ENCODE measurements at places on chromosomes 1 and 21.

- no peak for DNase-seq
Observed at GRCh38 chr1:92473781-92474495, 12.8 kb downstream of the GFI1 start.

DNA sequence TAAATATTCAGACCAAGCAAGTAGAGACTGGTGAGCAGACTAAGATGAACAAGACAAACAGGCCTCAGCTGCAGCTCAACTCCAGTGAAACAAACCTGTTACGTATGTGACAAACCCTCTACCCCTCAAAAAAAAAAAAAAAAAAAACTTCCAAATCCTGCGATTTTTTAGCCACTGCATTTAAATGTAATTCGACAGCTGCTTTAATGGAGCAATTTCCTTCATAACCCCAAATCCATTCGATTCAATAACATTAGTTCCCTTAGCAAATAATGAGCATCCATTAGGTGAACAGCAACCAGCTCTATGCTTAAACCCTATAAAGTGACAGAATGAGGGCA is 31.1 kb downstream of the SIPA1L2 start:
- no peak for DNase-seq

DNA sequence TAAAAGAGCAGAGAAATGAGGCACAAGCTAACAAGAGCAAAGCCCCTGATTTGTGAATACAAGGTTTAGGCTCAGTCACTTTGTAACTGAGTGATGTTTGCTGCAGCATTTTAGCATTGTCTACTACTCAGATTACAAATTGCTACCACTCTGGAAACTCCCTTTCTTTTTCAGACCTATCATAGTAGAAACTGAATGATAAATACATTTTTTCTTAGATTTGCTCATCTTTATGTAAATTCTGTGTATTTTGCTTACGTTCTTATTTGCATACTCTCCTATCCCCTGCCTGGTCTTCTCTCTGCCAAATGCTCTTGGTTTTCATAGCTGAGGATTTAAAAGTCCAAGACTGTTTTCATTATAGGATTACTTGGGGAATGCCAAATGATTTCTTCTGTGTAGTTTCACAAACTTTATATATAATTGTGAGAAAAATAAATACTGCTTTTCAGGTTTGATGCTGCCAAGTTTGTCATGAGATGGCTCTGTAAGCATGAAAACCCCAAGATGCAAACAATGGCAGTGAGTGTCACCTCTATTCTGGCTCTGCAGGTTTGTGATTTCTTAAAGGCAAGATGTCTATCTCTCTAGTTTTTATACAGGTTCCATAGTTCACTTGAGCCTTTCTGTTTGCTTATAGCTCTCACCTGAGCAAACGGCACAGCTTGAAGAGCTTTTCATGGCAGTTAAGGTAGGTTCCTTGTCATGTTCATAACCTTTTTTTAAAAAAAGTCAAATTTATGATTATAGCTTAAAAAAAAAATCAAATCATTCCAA is 24.7 kb downstream of the ZYG11A start:
- DNase-seq = no peak

DNA sequence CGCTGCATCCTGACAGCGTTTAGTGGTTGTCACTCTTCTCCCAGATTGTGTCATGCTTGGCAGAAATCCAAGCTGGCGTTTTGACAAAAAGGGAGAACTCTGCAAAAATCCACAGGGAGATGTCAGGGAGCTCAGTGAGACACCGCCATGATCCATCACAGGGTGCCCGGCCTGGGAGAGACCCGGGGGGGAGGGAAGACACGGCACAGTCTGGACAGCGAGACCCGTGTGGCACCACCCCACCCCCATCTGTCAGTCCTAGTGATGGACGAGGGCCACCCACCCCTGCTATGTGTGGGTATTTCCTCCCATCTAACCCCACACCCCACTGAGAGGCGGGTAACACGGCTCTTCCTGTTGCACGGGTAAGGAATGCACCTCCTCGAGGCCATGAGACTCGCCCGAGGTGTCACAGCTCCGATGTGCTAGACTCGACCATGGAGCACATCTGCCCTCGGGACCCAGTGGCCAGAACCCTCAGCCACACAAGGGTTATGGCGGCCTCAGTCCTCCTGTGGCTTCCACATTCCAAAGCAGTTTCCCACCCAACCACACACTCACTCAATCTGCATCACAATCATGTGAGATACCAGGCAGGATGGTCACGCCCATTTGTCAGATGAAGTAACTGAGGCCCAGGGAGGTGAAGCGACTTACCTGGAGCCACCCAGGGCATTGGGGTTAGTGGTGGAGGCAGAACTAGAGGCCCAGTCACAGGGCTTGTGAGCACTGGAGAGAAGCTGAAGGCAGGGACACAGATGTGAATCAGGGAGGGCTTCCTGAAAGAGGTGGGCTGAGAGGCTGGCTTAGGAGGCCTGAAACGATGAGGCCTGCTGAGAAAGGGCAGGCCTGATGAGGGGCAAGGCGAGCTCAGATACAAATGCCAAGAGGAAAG is 688.5 kb downstream of the MATN1 start:
- no peak for DNase-seq

DNA sequence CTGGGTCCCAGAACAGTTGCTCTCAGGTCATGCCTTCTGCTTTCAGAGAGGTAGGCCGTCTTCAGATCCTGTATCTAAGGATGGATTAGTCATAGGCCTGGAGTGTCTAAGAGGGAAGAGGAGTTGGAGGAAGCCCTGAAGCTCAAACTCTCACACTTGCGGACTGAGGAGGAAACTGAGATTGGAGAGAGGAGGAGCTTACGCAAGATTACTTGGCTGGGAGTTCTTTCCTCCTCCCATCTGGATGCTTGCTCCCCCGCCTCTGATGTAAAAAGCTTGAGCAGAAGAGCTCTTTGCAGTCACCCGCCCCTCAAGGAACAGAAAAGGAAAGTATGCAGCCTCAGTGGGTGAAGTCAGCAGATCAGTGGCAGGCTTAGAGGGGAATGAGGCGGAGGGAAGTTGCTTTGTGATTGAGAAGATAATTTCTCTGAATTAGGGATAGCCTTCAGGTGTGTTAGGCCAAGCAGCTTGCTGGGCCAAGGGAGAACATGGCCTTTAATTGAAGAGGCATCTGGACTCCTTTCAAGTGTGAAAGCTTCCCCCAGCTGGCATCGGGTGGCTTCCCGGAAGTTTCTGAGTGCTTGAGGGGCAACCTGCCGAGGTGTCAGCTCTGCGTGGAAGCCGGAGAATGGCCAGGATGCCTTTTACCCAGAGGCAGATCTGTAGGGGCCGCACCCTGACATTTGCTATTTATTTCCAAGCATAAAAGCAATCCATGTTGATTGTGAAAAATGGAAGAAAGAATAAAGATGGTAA is 6.6 kb downstream of the ADORA1 start:
- DNase-seq = no peak

- no peak for DNase-seq
Observed at GRCh38 chr1:198640174-198640573, 1.3 kb downstream of the PTPRC start.

- no peak for DNase-seq
Observed at GRCh38 chr1:89935235-89935634, 59.7 kb upstream of the ZNF326 start.

DNA sequence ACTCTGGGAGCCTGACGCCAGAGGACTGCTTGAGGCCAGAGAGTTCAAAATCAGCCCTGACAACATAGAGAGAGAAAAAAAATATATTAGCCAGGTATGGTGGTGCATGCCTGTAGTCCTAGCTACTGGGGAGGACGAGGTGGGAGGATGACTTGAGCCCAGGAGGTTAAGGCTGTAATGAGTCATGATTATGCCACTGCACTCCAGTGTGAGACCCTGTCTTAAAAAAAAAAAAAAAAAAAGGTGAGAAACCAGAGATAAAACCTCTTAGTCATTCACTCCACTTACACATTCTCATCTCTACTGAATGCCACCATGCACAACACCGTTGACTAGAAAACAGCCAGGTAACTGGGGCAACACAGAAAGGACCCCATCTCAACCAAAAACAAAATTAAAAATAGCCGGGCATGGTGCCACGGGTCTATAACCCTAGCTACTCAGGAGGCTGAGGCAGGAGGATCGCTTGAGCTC is 178.1 kb downstream of the SLC45A1 start:
- DNase-seq = no peak

DNA sequence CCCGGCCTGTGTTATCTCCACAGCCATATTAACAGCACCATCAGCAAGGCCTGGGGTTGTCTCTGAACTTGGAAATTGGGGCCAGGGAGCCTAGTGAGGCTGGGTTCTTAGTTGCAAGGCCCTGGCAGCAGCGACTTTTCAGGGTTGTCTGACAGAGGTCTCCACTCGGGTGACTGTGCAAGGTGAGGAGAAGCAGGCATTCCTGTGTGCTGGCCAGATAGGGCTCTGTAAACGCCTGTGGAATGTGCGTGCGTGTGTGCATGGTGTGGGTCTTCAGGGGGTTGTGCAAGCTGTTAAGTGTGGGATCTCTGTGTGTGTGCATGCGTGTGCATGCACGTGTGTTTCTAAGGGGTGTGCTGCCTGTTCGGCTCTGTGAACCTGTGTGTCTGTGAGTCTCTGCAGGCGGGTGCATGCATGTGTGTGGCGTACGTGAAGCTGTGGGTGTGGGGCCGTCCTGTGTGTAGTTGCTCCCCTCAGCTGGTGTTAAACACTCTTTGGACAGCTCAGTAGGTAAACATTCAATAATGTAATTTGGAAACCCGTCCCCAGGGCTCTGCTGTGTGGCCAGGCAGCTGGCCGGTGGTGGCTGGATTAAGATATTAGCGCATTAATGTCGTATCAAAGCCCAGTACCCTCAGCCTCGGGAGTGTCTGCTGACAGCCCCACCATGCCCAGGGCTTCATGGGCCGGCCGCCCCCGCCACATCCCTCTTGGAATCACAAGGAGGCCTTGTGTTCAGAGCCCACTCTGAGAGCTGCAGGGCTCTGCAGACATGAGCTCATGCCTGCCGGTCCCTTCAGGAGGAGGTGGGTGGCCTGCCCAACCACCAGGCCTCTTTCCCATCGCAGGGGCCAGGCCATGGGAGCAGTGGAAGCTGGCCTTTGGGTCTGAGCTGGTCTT is 189.9 kb downstream of the FOXD2 start:
- DNase-seq = no peak

GRCh38 chr1:52651904-52652303 is 18.9 kb downstream of the SHISAL2A start:
- no peak for DNase-seq

- no peak for DNase-seq
Observed at GRCh38 chr1:62796221-62796620, 12.3 kb downstream of the ATG4C start.

- no peak for DNase-seq
Observed at GRCh38 chr1:111334169-111334568, 43.5 kb downstream of the CHIA start.

- DNase-seq = no peak
Observed at GRCh38 chr1:25971066-25971810, 26.6 kb downstream of the PAFAH2 start.

- DNase-seq = no peak
Observed at GRCh38 chr1:209791920-209792319, 7.6 kb upstream of the C1orf74 start.

- DNase-seq = no peak
Observed at GRCh38 chr1:54665852-54666251, 24.3 kb downstream of the MROH7 start.

DNA sequence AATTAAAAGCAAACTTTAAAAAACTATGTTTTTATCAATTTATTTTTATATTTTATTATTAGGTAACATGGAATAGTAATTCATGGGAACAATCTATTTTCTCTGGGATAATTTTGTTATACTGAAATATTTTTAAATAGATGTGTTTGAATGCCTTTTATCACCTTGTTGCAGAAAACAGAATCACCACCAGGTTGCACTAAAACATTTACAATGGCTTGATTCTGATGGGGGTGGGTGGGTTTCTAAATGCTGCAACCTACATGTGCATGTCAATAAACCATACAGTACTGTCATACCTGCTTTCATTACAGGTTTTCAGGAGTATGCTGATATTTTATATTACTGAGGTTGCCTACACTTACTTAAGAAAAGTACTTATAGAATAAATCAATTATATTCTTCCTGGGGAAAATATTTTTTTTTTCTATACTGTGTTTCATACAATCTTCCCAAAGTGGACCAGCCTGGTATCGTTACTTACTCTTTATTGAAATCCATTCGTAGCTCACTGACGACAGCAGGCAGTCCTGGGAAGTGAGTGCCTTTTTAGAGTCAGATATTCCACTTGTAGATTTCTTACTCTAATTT is 132.8 kb downstream of the PTPRC start:
- no peak for DNase-seq

DNA sequence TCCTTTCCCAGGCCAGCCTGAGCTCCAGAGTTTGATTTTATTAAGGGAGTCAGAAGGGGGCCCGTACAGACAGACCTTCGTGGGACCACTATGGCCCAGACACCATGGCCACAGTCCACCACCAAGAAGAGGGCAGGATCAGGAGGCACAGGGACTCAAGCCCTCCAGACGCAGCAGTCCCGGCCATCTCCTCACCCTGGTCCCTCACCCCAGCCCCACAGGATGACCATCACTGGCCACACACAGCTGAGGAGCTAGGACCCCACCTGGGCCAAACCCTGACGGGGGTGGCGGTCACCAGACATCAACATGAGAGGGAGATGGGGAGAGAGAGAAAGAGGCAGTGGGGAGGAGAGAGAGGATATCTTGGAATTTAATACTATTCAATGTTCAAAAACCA is 29.2 kb upstream of the AGPAT3 start:
- no peak for DNase-seq

GRCh38 chr1:71676979-71677925 is 596.4 kb upstream of the ZRANB2 start:
- DNase-seq = no peak

GRCh38 chr1:168921629-168922028 is 184.9 kb upstream of the ATP1B1 start:
- DNase-seq = no peak

DNA sequence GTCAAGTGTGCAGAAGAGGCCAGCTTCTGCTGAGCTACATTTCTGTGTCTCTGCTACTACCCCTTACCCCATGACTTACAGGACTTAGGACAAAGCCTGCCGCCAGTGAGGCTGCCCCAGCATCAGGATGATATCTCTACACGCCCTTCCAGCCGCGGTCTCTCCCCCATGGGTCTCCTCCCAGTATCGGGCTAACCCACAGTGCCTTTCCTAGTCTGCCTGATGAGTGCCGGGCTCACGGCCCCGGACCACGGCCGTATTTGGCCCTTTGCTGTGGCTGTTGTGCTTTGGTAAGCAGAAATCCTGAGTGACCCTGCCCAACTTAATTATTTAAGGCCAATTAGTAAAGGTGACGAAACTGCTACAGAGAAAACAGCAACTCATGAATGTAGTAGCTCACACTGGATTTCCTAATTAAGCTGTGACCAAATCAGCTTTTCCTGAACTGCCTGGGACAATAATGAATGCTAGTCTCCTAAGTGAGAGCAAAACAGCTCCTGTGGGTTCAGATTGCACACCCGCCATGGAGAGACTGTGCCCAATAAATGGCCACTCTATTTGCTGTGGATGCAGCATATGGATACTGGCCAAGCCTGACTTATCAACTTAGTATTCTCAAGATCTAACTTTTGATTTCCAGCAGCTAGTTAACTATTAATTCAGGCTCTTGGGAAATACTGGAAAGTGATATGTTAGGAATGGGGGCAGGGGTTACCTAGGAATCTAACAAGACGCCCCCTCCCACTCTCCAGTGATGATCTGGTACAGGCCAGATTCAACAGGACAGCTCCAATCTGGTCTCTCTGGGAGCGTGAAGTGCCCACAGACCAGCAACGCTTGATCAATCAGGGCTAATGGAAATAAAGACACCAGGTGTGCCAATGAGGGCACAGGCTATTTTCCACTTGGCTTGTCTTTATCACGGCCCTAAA is 123.3 kb upstream of the IFFO2 start:
- DNase-seq = no peak

- no peak for DNase-seq
Observed at GRCh38 chr1:1806890-1807289, 28.6 kb upstream of the NADK start.

- DNase-seq = no peak
Observed at GRCh38 chr1:39727221-39727931, 11.3 kb upstream of the PPIE start.

All from mesothelial cell of epicardium (in vitro differentiated cells).